ENCODE measurements at places on chromosomes 2 and 18.

DNA sequence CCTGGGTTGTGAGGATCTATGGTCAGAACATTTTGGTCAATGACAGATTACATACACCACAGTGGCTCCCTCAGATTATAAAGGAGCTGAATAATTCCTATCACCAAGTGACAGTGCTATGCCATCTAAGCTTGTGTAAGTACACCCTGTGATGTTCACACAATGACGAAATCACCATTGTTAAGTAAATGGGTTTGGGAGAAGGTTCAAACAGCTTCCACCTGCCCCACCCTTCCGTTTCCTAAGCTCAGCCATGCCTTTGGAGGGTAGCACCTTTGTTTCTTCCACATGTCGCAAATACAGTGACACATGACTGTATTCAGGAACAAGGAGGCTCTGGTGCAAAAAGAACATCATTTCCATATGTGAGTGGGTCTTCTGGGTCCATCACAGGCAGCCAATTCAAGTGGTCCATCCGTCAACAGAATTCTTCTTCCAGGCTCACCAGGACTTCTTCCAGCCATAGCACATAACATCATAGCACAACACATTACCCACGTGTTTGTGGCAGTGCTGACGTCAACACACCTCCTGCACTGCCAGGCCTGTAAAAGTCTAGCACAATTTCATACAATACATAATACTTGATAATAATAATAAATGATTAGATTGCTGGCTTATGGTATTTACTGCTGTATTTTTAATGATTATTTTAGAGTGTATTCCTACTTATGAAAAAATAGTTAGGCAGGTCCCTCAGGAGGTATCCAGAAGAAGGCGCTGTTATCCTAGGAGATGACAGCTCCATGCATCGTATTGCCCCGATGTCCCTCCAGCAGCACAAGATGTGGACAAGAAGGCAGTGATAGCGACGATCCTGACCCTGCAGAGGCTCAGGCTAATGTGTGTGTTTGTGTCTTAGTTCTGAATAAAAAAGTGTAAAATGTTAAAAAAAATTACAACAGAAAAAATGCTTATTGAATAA lies 264.8 kb downstream of the ANAPC1 start:
- no peak for DNase-seq

- DNase-seq: no peak
Observed at GRCh38 chr2:46229134-46230063, 67.8 kb upstream of the EPAS1 start.

- no peak for DNase-seq
Observed at GRCh38 chr2:127226520-127227263, 6.6 kb upstream of the CYP27C1 start.

DNA sequence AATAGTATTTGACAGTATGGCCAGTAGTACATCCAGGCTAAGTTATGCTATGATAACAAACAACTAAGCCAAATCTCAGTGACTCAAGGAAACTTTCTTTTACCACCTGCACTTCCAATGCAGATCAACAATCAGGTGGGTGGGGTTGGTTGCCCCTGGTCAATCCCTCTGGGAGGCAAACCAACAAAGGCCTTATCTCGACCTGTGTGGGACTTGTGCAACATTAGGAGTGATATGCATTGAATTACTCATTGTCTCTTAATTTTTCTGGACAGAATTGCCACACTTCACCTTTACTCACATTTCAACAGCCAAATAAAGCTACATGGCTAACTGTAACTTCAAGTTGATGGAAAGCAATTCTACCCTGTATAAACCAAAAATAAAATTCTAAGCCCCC lies 1049.3 kb upstream of the CDH2 start:
- DNase-seq: no peak

DNA sequence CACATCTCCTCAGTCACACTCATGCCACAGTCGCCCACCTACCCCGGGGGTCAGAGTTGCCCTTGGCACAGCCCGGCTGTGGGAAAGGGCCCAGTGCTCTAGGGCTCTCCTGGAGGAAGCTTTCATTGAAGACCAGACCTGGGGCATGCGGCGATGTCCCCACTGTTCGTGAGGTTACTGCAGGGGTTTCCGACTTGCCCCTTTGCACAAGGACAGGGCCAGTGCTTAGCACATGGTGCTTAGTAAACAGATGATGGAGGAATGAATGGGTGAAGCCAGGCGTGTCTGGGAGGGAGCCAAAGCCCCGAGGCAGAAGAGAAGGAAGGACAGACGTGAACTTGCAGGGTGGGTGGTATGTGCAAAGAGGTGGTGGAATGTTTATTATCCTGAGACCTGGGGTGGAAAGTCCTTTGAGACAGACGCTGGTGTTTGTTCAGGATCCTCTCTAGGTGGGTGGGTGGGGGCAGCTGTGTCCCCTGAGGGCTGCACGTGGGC lies 205.9 kb upstream of the ARL4C start:
- DNase-seq: no peak

DNA sequence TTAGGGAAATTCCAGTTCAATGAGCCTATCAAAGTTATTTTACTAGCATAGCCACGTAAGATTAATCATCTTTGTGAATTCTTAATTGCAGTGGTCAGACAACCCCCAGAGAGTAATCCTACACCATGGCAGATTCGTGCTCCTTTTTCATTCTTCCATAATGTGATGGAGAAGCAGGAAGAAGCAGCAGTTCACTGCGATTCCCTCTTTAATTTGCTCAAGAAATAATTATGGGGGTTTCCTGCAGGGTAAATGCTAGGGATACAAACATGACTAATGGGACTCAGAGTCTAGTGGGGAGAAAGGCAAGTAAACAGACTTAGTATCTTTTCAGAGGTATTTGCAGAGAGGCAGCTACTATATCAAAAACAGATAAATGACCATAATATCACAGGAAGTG lies 175.8 kb upstream of the HNRNPA3 start:
- no peak for DNase-seq

DNA sequence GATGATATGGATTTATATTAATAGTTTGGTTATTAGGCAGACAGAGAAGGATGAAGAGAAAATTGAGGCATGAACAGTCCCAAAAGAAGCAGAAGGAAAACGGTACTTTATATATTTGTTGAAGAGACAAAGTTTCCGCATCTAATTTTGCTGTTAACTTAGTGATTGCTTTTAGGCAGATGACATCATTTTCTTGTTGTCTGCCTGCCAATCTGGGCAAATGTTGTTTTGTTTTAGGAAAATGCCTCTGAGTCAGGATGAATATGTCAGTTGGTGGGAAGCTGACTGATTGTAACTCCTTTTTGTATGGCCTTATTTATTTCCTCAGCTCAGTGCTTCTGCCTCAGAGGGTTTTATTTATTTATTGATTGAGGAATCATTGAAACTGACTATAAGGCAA lies 52.5 kb upstream of the CAVIN2 start:
- no peak for DNase-seq

DNA sequence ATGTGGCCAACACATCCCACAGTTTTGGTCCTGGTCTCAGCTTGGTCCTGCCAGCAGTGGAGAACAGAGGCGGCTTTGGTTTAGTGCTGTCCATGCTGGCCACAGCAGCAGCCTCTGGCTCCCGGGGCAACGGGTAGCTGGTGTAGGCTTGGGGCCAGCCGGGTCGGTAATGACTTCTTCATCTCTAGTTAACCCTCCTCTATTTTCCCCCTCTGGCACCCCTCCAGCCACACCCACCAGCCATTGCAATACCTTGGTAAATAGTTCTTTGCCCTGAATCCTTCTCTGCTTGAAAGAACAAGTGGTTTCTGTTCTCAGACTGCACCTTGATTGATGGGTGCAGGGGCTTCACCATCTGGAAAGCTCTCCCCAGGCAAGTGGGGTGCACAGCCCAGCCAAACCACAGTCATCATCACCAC lies 31.7 kb upstream of the ZNF396 start:
- DNase-seq: no peak
